ENCODE measurements at places on chromosomes 7 and 10.

- peak; percentile 87 for DNase-seq
Measured at GRCh38 chr7:150307904-150308303, 15.3 kb upstream of the LRRC61 start.

DNA sequence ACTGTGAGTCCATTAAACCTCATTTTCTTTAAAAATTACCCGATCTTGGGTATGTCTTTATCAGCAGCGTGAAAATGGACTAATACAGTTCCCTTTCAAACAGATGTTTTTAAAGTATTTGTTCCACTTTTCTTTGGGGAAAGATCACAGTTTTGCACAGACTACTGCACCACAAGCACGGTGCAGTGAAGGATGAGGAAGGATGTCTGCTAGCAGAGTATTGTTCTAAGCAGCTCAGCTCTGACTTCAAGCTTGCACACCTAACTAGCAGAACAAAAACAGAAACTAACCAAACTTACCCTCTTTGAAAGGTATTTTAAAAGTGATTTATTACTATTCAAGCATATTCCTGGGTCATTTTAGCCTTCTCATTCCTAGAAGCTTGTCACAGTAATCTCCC is 20.0 kb downstream of the THNSL1 start:
- no peak for DNase-seq

GRCh38 chr7:88317422-88317821 is 10.7 kb upstream of the STEAP4 start:
- DNase-seq, result no peak

DNA sequence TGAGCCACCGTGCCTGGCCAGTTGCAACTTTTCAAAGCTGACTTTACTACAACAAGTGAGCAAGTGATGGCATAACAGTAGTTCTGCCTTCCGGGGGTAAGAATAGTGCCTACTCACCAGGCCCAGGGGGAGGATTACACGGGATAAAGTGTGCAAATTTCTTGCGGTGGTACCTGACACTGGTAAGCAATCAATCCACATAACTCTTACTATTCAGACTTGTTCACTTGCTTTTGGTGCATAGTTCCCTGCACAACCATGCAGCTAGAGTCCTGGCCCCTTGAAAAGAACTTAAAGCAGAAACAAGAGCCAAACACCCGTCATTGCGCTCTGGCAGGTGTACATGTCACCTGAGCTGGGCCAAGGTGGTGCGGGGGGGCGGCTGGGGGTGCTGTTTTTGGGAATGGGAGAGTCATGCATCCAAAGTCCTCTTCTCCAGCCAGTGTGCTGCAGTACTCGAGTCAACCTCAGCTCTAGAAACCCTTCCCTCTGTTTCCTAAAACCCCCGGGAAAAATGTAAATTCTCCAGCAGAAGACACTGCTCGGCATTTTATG is 5.4 kb upstream of the COBL start:
- no peak for DNase-seq

GRCh38 chr10:50622706-50623662 is 772 bp downstream of the SGMS1 start:
- no peak for DNase-seq

GRCh38 chr10:126216632-126216961 is 171.7 kb downstream of the ADAM12 start:
- DNase-seq, result no peak

GRCh38 chr7:29017713-29018112 is 59.6 kb upstream of the TRIL start:
- peak; percentile 36 for DNase-seq

GRCh38 chr7:93921607-93922566 is at the start of gene GNG11:
TSS of gene GNG11 (plus strand) at chr7:93921735. CDS start at chr7:93922138, 403 bp downstream.
- DNase-seq, result peak; percentile 78

- no peak for DNase-seq
Measured at GRCh38 chr10:24694086-24694485, 29.6 kb downstream of the ARHGAP21 start.

- no peak for DNase-seq
Measured at GRCh38 chr7:115749924-115750323, 280.6 kb downstream of the TFEC start.
